ENCODE measurements at places on chromosomes 11 and 22.

DNA sequence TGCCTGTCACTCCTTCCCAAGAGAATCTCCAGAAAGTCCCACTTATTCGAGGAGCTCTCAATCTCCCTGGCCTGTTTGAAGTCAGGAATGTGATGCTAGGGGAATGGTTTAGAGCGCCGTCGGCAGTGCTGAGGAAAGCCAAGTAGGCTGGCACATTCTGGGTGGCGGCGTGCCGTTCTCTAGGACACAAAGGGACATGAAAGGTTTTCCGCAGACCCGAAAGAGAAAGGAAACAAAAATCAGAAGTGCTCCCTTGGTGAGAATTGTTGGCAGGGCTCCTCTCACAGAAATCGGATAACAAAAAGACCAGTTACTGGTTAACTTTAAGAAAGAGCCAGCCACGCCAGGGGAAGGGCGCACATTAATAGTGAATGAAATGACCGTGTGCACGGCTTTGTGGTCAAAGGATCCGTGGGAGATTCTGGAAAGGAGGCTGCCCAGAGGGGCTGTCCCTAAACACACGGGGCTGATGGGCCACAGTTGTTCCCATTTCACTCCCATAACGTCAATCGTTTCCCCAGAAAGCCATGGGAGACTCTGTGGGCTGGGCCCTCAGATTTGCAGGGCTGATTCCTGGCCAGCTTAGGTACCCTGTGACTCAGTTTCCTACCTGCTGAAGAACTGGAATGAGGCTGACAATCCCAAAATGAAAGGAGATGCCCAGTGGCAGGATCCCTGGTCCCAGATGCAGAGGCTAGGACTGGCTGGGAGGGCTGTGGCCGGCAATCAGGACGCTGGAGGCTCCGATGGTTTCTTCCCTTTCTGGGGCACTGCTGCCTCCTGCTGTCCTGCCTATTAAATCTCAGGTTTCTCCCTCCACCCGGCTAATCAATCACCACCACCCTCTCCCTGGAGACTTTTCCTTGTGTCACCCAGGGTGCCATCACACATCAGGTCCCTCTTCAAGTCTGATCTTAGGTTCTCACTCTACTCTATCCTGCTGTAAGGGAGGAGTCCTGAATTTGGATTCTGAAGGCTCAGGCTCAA is 82.3 kb downstream of the RCN1 start:
- DNase-seq: peak; percentile 35

GRCh38 chr11:92595052-92595451 is 370.4 kb downstream of the FAT3 start:
- no peak for DNase-seq

DNA sequence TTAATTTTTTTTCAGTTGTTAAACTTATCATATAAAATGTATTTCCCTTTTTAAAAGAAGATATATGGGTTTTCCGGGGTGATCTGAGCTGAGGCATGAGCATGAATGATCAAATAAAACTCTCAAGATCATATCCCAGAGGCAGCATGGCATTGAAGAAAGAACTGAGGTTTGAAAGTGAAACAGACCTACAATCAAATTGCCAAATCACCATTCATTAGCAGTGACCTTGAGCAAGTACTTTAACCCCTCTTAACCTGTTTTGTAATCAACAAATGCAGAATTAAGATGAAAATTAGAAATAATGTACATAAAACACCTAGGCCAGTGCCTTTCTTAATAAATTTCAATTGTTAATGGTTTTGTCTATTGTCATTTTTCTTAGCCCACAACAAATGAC is 116.0 kb downstream of the RBFOX2 start:
- DNase-seq: no peak

- DNase-seq: no peak
Measured at GRCh38 chr22:31923136-31923535, 21.2 kb upstream of the YWHAH start.

DNA sequence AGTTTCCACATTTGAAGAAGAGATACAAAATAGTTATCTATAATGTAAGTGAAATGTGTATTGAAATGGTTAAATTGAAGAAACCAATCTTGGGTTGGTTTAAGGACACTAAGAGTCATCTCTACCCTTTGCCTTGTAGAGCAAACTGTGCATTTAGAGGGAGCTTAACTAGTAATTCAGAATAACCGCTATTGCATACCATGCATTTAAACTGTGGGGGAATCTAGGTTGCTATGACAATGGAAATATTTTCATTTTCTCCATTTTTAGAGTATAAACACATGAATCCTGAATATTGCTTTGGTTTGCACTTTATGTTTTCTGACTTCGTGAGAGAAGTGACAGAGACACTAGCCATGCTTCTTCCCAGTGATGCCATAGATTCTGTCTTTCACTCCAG is 39.7 kb downstream of the FAT3 start:
- no peak for DNase-seq

GRCh38 chr11:81707881-81708280 is 1025.8 kb downstream of the FAM181B start:
- no peak for DNase-seq

DNA sequence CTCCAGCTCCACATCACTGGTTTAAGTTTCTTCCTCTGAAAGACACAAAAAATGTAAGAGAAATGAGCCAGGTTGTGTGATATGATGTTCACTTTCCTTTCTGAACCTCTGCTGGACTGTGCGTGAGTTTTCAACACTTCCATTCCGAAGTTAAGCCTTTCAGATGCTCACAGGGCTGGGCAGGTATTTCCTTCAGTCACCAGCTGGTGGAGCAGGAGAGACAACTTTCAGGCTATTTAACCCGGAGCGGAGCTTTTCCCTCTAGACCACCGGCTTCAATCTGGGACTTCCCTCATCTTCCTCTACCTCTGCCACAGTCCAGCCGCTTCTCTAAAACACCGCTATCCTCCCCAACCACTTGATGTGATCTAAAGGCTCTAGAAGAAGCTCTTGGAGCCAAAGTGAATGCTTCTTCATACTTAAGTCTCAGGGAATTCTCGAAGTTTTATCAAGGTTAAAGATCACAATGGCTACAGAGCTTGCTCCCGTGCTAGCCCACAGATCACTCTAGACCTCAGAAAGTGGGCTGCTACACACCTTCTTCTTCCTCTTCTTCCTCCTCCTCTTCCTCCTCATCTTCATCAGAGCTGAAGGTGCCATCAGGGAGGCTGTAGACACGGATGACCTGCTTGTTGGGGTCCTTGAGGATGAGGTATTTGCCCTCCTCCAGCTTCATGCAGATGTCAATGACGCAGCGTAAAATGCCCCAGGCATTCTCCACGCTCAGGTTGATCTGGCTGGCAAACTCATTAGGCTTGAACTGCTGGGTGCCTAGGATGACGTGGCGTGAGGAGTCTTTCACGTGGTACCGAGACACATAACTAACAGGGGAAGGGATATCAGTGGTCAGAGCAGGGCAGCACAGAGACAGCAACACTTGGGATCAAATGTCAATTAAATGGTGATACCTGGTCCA is 4.4 kb upstream of the FOXRED2 start:
- peak; percentile 50 for DNase-seq

- no peak for DNase-seq
Measured at GRCh38 chr11:125378571-125378970, 117.5 kb downstream of the FEZ1 start.

- DNase-seq: no peak
Measured at GRCh38 chr22:44133161-44133560, 47.6 kb upstream of the PARVG start.

GRCh38 chr22:29016067-29016938 is 45.3 kb downstream of the C22orf31 start:
- DNase-seq: no peak

- no peak for DNase-seq
Measured at GRCh38 chr22:21688706-21689381, 23.0 kb downstream of the PPIL2 start.

DNA sequence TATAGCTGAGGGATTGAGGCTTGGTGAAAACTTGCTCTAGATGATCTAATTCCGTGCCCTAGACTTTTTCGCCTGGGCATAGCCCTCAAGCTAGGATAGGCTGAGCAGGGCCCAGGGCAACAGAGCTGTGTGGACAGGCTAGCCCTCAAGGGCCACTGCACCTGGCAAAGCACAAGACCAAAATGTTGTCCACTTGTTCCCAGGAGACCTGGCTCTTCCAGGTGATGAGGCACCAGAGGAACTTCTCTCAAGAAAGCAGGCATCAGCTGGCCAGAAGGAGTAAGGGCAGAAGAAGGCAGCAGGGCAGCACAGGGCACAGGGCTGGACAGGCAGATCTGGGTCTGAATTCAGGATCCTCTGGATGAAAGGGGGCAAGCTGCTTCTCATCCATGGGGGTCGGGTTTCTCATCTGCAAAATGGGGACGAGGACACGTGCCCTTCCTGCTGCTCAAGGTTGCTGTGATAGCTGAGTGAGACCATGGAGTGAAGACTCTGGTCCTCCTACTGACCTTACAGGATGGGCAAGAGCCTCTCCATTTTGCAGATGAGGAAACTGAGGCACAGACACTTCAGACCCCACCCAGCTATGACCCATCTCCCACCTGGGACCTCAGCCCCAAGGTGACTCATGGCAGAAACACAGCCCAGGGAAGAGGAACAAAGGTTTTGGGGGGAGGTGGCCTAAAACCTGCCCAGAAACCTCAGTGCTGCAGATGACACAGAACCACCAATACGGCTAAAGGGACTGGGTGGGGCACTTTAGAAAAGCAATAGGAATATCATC is 42.2 kb upstream of the PRDM11 start:
- DNase-seq: no peak

DNA sequence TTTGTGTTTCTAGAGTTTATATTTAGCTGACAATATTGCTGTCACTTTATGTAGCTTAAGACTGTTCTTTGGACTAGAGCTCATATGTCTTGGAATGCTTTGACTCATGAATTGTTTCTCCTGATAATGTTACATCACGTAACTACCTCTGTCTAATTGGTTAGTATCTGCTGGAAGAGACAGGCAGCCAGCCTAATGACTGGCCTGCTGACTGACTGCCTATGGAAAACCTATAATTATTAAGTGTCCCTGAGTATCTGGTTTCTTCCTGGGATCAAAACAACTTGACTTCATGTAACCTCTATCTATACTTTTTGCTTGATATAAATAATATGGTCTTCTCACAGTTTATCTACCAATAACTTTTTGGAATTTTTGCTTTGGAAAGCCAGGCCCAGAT is 9.4 kb downstream of the SOX6 start:
- DNase-seq: no peak

DNA sequence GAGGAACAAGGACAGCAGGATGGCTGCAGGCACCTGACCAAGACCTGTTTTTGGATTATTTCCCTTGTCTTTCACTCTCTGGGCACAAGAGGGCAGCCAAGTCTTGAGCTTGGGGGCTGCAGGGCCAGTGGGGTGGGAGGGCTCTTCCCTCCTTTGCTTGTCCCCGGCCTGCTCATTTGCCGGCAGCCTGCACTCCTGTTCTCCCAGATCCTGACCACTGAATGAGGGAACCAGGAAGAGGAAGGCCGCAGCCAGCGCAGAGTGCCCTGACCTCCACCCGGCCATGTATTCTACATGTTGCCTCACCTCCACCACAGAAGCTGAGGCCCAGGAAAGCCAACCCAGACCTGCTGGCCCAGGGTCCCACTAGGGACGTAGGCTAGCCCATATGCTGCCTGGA is 15.5 kb upstream of the NNMT start:
- DNase-seq: peak; percentile 30

DNA sequence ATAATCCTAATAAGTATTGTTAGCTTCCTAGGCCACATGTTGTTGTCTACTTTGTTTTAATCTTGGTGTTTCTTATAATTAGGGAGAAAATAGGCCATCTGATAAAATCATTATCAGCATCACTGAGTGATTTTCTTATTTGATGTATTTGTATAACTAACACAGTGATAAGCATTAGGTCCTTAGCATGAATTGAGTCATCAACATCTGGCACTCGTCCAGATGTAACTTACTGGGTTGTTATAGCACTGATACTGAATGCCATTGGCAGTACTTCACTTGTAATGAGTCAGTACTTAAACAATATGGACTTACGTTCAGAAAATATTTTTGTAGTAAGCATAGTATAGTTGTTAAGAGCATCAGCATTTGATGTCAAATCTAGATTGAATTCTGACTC is 16.2 kb downstream of the API5 start:
- peak; percentile 34 for DNase-seq

GRCh38 chr11:118911880-118912741 is 13.6 kb downstream of the BCL9L start:
- no peak for DNase-seq

- no peak for DNase-seq
Measured at GRCh38 chr11:70689764-70690163, 291.4 kb downstream of the CTTN start.
